ENCODE measurements at places on chromosomes 1 and 21. TPM values are rescaled to one million over a fixed set of nuclear protein-coding genes. Genes with fewer than 3 reads are reported as not detected.

Gene PAX7
- 0.13 TPM for total RNA-seq

Gene S100A5
- total RNA-seq = 0.26 TPM

Gene KRTAP13-3
- not detected for total RNA-seq

Gene APH1A
- 88.6 TPM for total RNA-seq

Gene SPRR5
- not detected for total RNA-seq

Gene RNPC3
- total RNA-seq = 5.2 TPM

Measured in aortic smooth muscle cell (primary cell).